ENCODE measurements at places on chromosomes 12 and 14.
A peak's percentile ranks its signal among the peaks of the same experiment; 100 is the strongest.

DNA sequence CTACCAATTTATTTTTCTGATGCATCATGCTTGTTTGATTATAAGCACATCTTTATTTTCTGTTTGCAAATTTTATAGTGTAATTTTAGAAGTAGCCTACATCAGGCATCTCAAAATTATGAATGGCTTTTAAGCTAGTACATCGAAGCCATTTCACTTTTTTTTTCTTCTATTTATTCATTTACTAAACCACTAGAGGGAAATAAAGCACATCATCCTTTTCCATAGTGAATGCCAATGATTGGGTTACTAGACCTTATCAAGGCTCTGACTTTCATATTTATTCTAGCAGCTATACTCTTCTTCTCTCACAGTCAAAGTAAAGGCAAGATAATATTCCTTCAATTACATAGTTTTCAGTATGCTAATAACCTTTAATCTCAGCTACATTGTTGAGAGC is 736.4 kb upstream of the LRFN5 start:
- DNase-seq, result no peak

DNA sequence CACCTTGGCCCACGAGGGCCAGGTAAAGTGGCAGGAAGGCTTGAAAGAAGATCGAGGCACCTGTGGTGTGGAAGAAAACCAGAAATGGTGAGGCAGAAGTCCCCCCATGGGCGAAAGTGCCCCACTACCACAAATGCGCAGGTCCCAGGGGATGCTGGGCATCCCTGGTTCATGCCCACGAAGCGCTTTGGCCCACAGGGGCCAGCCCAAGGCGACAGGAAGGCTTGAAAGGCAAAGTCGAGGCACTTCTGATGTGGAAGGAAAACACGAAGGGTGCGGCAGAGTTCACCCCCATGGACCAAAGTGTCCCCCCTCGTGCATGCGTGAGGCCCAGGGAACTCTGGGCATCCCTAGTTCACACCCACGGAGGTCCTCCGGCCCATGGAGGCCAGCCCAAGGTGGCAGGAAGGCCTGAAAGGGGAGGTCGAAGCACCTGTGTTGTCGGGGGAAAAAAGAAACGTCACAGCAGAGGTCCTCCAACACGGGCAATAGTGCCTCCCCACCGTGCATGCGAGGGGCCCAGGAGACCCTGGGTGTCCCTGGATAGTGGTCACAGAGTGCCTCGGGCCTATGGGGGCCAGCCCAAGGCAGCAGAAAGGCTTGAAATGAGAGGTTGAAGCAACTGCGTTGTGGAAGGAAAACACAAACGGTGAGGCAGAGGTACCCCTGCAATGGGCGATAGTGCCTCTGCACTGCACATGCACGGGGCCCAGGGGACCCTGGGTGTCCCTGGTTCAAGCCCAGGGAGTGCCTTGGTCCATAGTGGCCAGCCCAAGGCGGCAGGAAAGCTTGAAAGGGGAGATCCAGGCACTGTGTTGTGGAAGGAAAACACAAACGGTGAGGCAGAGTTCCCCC is 373.9 kb downstream of the ALG10 start:
- no peak for DNase-seq

- DNase-seq, result no peak
Observed at GRCh38 chr12:26782372-26783130, 50.4 kb downstream of the ITPR2 start.

DNA sequence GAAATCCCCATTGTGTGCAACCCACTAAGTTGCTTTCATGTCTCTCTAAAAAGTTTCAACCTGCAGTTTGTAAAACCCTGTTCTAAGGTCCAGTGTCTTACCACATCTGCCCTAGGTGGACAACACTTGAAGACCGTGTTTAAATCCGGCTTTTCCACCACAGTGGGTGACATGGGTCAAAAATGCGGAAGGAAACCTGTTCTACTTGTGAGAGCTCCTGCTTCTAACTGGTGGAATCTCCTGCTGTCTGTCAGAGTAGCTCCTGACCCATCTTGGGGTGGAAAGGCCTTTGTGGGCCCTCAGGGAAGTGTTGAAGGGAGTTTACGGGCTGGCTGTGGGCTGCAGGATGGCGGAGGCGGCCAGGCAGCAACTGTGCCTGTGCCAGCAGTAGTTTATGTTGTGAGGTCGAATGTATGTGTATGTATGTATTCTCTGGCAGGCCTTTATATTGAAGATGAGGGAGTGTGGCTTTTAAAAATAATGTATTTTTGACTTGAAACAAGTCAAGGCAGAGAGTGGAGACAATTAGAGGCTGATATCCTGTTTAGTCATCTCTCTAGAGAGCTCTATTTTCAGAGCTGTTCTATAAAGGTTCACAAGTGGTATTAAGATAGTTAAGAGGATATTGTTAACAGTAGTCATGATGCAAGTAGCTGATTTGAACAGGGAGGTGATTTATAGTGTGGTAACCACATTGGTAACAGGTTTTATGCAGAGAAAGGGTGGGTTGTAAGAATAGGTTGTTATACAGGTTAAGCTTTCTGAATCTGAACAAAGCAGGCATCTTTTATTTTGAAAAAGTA is 67.0 kb downstream of the PRKCH start:
- no peak for DNase-seq

- DNase-seq, result no peak
Observed at GRCh38 chr12:50058743-50059312, 1.4 kb downstream of the ASIC1 start.

- DNase-seq, result no peak
Observed at GRCh38 chr12:29762637-29763300, 21.0 kb downstream of the TMTC1 start.

GRCh38 chr12:58455136-58455535 is 465.2 kb downstream of the LRIG3 start:
- DNase-seq, result no peak

DNA sequence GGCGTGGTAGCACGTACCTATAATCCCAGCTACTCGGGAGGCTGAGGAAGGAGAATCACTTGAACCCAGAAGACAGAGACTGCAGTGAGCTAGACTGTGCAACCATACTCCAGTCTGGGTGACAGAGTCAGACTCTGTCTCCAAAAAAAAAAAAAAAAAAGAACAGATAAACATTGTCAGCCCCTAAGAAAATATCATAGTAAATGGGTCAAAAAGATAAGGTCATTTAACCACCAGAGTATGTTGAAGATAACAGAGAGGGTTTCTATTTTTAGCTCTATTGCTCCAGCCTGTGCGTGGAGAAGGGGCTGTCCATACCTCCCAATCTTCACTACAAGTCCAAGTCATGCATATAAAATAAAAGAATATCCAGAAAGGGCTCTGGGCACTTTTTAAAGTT is 15.4 kb downstream of the LGMN start:
- no peak for DNase-seq

DNA sequence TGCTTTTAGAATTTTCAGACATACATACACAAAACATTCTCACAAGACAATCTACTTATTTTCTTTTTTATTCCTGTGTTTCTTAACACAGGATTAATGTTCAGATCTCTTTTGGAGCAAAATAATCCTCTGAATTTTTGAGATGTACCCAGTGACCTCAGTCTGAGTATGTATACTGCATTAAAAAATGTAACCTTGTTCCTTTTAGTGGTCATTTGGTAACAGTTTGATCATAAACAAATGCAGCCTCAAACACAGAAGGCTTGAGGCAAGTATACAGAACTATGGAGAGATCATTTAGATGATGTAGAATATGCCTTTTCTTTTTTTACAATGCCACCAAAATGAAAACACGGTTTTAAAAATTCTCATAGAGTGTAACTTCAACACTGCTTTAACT is 9.7 kb downstream of the HIF1A start:
- no peak for DNase-seq

- DNase-seq, result no peak
Observed at GRCh38 chr12:12715459-12716150, 1.6 kb upstream of the CDKN1B start.

GRCh38 chr14:28776482-28777266 is 10.1 kb downstream of the FOXG1 start:
- DNase-seq, result no peak

- no peak for DNase-seq
Observed at GRCh38 chr14:34050606-34051005, 99.7 kb upstream of the EGLN3 start.

DNA sequence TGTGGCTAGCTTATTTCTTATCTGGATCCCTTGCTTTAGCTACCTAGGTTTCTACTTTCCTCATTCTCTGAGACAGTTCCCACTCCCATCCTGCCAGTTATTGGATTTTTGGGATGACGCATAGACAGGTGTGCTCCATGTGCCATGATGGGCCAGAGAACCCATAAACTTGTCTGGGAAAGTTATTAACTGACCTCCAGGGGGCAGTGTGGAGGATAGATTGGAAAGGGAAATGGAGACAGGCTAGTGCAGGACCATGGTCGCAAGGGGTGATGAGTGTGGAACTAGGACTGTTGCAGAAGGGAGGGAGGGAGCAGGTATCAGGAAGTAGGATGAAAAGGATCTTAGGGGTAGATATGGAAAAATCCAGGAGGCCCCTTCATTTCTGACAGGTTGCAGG is 80.3 kb downstream of the ESRRB start:
- no peak for DNase-seq

DNA sequence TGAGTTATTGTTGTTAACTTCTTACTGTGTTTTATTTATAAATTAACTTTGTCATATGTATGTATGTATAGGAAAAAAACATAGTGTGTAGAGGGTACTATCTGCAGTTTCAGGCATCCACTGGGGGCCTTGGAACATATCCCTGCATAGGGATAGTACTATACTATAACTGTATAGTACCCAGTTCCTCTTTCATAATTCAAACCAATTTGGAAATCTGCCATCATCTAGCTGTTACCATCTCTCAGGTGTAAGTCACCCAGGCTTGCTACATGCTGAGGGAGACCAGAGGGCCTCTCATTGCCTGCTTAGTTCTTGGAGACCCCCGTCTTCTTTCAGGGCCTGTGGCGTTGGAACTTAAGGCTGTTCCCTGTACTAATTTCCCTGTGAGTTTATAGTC is 12.9 kb upstream of the DCD start:
- no peak for DNase-seq

DNA sequence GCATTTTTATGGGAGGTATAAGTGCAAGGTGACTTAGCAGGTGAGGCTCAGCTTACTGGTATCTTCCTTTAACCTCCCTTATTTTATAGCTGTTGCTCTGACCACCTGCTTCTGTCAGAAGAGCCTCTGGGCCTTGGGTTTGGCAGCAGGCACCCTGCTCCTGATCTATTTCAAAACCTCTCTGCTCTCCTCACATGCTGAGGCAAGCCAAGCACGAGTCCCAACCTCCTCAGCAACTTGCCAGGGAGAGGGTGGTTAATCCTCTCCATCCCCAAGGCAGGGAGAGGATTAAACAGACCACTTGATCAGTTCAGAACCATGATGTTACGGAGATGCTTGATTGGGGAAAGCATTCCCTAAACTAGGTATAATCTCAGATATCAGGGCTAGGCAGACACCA is 5.4 kb downstream of the PLEKHH1 start:
- no peak for DNase-seq

GRCh38 chr14:98926801-98927200 is 345.2 kb downstream of the BCL11B start:
- no peak for DNase-seq

- DNase-seq, result peak; percentile 31
Observed at GRCh38 chr14:96038920-96039632, at the start of gene C14orf132. Gene C14orf132 (plus strand): TSS chr14:96039362. CDS start chr14:96039501, 139 bp downstream.

DNA sequence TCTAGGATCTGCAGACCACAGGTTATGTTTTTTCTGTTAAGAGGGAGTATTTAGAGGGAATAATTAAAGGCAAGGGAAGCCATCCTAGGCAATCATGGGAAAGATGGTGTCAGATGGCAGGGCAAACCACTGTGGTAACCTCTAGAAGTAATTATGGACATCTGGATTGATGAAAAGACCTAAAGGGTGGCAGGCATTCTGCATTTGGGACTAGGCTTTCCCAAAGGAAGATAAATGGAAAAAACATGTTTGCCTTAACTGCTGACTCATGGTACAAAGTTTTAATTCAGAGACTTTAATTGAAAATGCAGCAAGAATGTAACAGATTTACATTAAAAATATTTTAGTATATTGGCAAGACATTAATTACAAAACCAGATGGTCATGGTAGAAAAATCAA is 88.1 kb downstream of the TMEM30B start:
- DNase-seq, result no peak

DNA sequence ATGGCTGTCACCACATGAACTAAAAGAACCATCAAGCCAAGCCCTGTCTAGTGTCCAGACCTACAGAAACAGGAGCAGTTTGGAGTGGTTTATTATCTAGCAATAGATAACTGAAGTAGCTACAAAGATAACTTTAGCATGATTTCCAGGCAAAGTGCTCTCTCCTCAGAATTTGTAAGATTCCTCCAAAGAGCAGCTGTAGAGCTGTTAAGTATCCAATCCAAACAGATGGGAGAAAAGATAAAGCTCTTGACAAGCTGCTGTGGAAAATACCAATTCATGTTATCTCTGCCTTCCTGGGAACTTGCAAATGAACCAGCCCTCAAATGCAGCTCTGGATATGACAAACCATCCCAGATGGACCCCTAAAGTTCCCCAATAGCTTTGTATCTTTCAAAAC is 78.9 kb upstream of the RESF1 start:
- no peak for DNase-seq

DNA sequence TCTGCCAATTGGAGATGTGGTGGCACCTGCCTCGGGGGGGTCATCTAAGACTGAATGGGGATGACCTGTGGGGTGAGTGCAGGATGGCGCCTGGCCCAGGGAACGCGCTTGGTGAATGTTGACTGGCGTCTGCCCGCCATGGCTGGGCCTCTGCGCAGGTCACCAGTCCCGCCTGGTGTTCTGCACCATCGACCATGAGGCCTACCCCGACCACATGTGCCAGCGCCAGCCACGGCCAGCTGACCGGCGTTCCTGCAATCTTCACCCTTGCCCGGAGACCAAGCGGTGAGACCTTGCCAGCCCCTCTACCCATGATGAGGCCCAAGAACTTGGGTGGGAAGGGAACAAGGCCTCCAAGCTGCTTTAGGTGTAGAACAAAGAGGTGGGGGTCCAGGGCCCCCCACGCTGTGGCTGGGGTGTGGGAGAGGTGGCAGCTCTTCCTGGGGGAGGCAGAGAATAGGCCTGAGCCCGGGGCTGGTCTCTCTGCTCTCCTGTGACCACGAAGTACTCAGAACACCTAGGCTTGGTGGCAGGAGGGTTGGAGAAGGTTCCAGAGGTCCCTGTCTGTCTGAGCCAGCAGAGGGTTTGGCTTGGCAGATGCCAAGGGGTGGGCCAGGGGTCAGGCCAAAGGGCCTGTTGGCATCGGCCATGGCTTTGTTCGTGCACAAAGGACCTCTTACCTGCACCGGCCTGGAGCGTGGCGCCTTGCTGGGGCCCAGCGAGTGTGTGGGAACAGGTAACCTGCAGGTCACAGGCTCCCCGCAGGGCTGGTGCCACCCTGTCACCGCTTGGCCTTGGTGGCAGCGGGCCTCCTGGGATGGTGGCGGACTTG is 15.4 kb downstream of the PAPLN start:
- no peak for DNase-seq

DNA sequence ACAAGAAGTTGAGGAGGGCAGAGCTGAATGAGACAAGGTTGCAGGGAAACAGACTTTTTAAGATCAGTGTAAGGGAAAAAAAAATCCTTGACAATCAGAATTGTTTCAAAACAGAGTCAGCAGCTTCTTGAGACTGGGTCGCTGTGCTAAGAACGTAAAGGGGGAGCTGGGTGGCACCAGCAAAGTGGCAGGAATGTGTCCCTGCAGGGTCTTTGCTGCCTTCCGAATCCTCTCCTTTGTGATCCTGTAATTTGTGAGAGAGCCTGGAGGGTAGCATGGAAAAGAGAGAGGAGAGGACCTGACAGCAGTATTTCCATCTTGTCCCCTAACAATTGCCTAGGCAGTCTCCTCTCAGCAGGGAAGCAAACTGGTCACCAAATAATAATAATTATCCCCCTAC is 472.8 kb downstream of the RGS6 start:
- DNase-seq, result no peak

- DNase-seq, result no peak
Observed at GRCh38 chr14:70149596-70150165, 39.1 kb downstream of the SLC8A3 start.

All from activated T-helper 1 cell treated with Interleukin-2 at 50 U/mL for 16 hours (primary cell).